Aortic smooth muscle cell (primary cell): ENCODE measurements at places on chromosomes 5 and 9. TPM values are rescaled to one million over a fixed set of nuclear protein-coding genes. Genes with fewer than 3 reads are reported as not detected.

IFNA13 gene
- not detected in 2 replicates for total RNA-seq

PCDHGA5 gene
- 1.5 and 2.7 TPM in 2 replicates for total RNA-seq

RORB gene
- 11.6 and 13.0 TPM in 2 replicates for total RNA-seq

MSH3 gene
- total RNA-seq = 11.2 and 12.5 TPM in 2 replicates

IL9 gene
- not detected in 2 replicates for total RNA-seq

COL15A1 gene
- 2.6 and 2.7 TPM in 2 replicates for total RNA-seq

ZNF300 gene
- 4.4 and 4.9 TPM in 2 replicates for total RNA-seq

IL3 gene
- not detected in 2 replicates for total RNA-seq

PTGER4 gene
- 20.6 and 66.8 TPM in 2 replicates for total RNA-seq

FTMT gene
- total RNA-seq = not detected in 2 replicates

FREM1 gene
- total RNA-seq = 0.13 and 0.56 TPM in 2 replicates

PNPLA7 gene
- total RNA-seq = 1.3 and 1.7 TPM in 2 replicates

CDC20B gene
- total RNA-seq = 0.06 and 0.13 TPM in 2 replicates

FAM169A gene
- 0.19 and 0.40 TPM in 2 replicates for total RNA-seq

TXNDC8 gene
- total RNA-seq = not detected in 2 replicates

C5orf46 gene
- total RNA-seq = 0.66 and 1.1 TPM in 2 replicates

MOB3B gene
- under 0.01 and 0.06 TPM in 2 replicates for total RNA-seq

ACTBL2 gene
- total RNA-seq = 0.06 TPM in 1 of 2 replicates, not detected in the other

LRRC19 gene
- not detected in 2 replicates for total RNA-seq

ZNF883 gene
- total RNA-seq = 0.99 and 1.7 TPM in 2 replicates

FRMPD1 gene
- total RNA-seq = not detected in 2 replicates

TMCO6 gene
- total RNA-seq = 6.1 and 7.0 TPM in 2 replicates

FOXI1 gene
- total RNA-seq = not detected in 2 replicates

TRIM36 gene
- total RNA-seq = 0.53 and 0.75 TPM in 2 replicates

PKD2L2 gene
- total RNA-seq = not detected in 2 replicates
